ENCODE measurements at places on chromosomes 1 and 21.
A peak's percentile ranks its signal among the peaks of the same experiment; 100 is the strongest.

- no peak for DNase-seq
These were observed 177.3 kb downstream of the PTPRU start for GRCh38 chr1:29413661-29414060.

DNA sequence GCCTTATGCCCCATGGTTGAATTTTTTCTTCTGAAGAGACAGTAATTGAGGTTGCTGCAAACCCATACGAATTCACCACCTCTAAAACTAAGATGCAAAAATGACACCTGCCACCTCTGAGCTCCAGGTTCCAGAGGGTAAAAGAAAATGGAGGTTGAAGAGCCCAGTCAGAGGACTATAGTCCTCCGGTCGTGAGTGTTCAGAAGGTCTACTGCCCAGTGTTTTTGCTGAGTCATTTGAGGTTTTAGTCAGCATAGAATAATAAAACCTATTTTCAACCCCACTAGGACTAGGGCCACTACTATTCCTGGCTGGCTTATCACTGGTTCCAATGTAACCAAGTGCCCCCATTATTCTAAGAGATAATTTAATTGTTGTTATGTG lies 12.9 kb upstream of the SLAMF7 start:
- DNase-seq: no peak

- no peak for DNase-seq
These were observed 19.7 kb upstream of the S1PR1 start for GRCh38 chr1:101217148-101217547.

- no peak for DNase-seq
These were observed 12.9 kb downstream of the PI4KB start for GRCh38 chr1:151314137-151314875.

DNA sequence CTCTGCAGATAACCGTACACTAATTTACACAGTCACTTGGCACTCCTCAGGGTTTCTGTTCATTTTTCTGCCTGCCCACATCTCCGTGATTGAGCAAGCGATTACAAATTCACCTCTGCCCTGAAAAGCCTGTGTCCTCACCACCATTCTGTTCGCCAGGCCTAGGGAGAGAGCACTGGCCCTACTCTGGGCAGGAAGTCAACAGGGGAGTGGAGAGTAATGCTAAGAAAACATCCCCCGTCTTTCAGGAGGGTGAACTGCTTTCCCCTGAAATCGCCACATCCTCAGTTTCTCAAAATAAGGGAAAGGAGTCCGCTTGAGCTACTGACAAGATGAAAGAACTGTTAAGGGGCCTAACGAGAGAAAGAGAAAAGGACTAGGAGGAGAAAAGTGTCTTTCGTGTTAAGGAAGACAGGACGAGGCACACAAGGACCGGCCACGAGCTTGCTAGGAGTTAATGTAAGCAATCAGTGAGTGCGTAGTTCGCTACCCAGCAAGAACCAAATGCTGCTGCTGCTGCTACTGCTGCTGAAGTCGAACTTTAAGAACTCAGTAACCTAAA lies 632 bp downstream of the PEX19 start:
- no peak for DNase-seq

DNA sequence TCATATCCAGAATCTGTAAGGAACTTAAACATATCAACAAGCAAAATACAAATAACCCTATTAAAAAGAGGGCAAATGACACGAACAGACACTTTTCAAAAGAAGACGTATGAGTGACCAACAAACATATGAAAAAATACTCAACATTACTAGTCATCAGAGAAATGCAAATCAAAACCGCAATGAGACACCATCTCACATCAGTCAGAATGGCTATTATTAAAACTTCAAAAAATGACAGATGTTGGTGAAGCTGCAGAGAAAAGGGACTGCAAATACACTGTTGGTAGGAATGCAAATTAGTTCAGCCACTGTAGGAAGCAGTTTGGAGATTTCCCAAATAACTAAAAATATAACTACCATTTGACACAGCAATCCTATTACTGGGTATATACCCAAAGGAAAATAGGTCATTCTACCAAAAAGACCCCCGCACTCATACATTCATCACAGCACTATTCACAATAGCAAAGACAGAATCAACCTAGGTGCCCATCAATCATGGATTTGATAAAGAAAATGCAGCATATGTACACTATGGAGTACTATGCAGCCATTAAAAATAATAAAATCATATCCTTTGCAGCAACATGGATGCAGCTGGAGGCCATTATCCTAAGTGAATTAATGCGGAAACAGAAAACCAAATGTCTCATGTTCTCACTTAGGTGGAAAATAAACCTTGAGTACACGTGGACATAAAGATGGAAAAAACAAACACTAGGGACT lies 230.1 kb upstream of the RAB4A start:
- DNase-seq: no peak

DNA sequence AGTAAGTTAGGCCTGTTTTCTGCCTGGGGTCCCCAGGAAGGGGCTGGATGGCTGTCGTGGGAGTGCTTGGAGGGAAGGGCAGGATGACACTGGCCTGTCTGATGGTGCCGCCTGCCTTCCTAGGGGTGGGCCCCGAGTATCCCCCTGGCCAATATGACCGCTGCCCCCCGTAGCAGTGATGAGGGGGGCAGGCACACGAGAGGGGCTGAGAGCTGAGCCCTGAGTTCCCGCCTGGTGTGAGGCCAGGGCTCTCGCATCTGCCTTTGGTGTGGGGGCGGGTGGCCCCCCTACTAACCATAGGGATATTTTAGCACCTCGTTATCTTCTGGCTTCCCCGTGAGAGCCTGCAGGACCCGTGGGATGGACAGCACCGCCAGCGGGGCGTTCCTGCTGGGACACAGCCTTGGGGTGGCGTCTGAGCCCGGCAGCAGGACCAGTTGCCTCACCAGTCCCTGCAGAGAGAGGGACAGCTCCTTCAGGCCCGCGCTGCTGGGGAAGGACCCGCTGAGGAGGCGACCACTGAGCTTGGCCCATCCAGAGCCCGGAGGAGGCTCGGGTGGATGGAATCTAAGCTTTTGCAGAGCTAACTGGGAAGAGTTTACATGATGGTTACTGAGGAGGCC lies 10.4 kb downstream of the KRTAP10-1 start:
- peak; percentile 1 for DNase-seq

DNA sequence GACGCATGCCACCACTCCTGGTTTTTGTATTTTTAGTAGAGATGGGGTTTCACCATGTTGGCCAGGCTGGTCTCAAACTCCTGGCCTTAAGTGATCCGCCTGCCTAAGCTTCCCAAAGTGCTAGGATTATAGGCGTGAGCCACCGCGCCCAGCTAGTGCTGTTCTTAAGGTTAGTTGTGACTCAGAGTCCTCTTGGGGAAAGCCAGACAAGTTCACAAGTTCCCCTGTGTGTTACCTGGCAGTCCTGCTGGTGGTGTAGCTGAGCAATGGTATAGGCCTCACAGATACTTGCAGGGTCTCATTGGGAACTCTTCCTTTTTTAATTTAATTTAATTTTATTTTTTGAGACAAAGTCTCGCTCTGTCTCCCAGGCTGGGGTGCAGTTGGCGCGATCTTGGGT lies 10.6 kb downstream of the CFAP126 start:
- DNase-seq: no peak

GRCh38 chr1:205500240-205501233 lies 3.9 kb upstream of the CDK18 start:
- DNase-seq: no peak

DNA sequence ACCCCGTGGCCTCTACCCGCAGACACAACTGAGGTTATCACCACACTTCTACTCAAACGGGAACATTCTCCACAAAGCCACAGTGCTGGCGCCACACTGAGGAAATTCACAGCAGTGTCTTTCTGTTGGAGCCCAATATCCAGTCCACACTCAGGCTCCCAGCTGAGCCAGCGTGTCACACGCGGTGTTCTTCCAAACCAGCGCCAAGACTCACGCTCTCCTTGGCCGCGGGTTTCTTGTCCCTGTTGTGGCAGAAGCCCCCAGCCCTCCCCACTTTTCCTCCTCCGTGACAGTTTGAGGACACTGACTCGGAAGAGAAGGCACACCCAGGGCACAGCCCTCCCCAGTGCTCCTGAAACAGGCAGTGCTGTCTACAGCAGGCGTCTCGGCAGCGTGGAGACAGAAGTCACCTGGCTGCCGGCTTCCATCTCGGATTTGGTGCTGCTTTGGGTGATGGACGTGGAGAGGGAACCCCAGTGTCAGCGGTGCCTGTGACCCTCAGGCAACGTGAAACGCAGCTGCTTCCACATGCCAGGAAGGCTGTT lies 35.4 kb upstream of the AGPAT3 start:
- no peak for DNase-seq

- DNase-seq: no peak
These were observed 16.6 kb downstream of the CACNA1S start for GRCh38 chr1:201095581-201095980.

GRCh38 chr1:59354709-59355337 lies 57.9 kb downstream of the FGGY start:
- no peak for DNase-seq

DNA sequence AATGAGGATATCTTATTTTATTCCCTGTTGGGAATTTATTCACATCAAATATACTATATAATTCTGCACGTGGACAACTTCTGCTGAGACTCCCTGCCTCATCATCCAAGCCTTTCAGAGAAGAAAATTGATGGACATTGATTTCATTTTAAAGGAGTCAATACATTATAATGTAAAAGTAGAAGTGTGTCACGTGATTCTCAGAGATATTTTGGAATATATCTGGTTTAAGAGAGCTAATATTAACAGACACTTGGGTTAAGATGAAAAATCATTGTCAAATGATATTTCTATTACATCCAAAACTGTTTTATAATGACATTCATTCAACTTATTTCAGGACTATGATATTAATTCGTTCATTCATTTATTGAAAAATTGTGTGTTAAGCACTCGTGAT lies 314.2 kb downstream of the ADGRL2 start:
- no peak for DNase-seq

DNA sequence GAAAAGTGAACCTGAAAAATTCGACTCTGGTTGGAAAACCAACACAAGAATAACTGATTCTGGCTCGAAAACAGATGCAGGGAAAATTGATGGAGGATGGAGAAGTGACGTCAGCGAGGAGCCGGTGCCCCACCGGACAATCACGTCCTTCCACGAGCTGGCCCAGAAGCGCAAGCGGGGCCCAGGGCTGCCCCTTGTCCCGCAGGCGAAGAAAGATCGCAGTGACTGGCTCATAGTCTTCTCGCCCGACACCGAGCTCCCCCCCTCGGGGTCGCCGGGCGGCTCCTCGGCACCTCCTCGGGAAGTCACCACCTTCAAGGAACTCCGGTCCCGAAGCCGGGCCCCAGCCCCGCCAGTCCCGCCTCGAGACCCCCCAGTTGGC lies 1.9 kb downstream of the RUSC1 start:
- peak; percentile 51 for DNase-seq

DNA sequence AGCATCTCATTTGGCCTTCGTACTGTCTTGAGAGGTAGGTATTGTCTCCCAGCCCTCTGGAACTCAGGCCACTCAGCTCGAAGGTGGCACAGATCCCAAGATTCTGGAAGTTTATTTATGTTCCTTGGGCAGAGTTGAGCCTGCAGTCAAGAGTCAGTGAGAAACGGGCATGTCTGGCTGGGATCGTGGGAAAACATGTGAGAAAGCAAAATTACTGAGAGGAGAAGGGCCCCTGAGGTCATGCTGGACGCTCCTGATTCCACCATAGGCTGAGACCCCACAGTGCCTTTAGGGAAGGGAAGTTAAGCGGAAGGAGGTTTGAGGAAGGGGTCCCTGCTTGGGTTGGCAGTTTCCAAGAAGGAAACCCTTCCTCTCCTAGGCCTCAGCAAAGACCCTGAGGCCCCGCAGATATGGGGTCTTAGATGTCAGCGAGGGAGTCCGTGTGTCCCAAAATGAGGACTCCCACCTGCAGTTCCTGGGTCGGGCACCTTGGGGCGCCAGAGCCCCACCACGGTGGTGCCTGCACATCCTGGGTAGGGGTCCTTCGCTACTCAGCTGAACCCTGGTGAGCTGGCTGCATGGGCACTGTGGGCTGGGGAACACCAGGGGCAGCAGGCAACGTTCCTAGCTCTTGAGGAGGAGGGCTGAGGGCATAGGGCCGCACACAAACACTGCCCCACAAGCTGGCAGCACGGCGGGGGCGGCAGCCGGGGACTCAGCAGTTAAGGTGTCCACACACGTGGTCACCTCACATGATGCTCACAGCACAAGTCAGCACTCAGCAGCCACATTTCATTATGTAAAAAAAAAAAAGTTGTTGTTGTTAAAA lies 12.3 kb upstream of the SEMA4A start:
- DNase-seq: peak; percentile 88

DNA sequence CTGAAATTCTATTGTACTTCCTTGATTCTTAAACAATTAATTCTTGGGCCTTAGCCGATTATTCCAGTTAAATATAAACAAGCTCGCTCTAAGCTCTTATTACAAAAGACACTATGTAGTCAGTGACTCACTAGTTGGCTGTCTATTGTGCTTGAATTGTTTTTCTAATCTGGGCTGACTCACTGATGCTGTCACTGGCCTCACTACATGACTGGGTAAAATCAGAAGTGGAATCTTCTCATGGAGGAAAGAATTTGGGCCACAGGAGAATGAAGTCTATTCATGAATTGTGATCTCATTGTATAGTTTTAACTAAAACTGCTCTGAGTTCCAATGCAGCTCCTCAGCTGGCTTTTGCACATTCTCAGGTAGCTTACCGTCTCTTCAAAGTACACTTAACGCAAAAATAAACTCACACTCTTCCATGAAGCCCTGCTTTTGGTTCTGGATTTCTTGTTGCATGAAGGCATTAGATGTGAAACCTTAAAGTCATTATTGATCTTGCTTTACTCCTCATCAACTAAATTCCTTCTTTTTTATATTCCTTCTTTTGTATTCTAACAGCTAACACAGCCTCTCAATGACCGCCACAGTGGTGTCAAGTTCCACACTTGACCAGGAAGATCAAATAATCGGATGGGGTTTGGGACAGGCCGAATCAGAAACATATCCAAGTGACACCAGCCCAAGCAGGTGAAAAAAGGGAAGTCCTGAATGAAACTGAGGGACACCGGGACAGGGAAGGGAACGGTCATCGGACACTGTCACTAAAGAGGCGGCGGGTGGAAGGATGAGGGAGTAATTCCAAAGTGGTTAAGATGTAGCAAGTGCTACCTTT lies 80.9 kb upstream of the LBR start:
- no peak for DNase-seq

DNA sequence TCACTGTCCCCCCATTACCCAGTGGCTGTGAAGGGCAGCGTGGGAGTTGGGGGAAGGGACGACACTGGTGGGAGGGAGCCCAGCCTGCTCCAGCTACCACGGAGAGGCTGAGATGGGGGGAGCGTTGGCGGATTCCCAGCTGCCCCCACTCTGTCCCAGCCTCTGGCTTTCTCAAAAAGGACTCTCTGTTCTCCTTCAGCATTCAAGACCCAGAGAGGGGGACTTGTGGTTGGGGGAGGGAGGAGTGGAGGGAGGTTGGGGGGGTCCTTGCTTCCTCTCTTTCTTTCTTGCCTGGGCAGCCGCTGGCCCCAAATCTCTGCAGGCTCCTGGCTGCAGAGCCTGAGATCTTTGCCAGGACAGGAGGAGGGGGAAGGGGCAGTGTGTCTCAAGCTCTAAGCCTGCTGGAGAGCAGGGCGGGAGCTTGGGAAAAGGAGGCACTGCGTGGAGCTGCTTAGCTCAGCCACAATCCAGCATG lies 2.2 kb downstream of the ATP1A2 start:
- no peak for DNase-seq

- DNase-seq: no peak
These were observed 20.3 kb upstream of the AZIN2 start for GRCh38 chr1:33060579-33061083.

All from glutamatergic neuron (in vitro differentiated cells).